Esophagus squamous epithelium (tissue), 5 donors: ENCODE measurements at places on chromosomes 2 and 18.

DNA sequence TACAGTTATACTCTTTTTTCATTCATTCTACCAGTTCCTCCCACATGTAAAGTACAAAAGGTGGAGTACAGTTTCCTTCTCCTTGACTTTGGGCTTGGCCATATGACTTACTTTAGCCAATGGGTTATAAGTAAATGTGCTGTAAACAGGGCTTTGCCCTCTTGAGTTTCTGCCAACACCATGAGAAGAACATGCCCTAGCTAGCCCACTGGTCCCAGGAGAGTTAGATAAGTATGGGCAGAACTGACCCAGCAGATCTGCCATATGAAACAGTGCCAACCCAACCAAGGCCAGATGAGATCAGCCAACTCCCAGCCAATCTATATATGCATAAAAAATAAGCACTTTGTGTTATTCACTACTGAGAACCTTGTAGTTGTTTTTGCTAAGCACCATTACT lies 25.5 kb downstream of the ZC3H8 start:
- no peak overlapping the region for H3K27ac ChIP-seq
- DNase-seq, result no peak
- H3K4me3 ChIP-seq, result no peak overlapping the region
- H3K27me3 ChIP-seq, result no peaks in the 10 kb centered on the region
- H3K4me1 ChIP-seq, result no peaks in the 10 kb centered on the region

- H3K27ac ChIP-seq, result no peak overlapping the region
- DNase-seq, result no peak
- no peaks in the 10 kb centered on the region for H3K36me3 ChIP-seq
- no peaks in the 10 kb centered on the region for H3K27me3 ChIP-seq
- H3K4me3 ChIP-seq, result no peak overlapping the region
Measured at GRCh38 chr2:30301551-30301950, 70.2 kb downstream of the LBH start.

- H3K4me1 ChIP-seq, result no peaks in the 10 kb centered on the region
- H3K36me3 ChIP-seq, result no peaks in the 10 kb centered on the region
- no peak overlapping the region for H3K4me3 ChIP-seq
- no peak overlapping the region for H3K27ac ChIP-seq
- H3K27me3 ChIP-seq, result no peaks in the 10 kb centered on the region
Measured at GRCh38 chr2:22076454-22076853, 952.7 kb downstream of the TDRD15 start.

DNA sequence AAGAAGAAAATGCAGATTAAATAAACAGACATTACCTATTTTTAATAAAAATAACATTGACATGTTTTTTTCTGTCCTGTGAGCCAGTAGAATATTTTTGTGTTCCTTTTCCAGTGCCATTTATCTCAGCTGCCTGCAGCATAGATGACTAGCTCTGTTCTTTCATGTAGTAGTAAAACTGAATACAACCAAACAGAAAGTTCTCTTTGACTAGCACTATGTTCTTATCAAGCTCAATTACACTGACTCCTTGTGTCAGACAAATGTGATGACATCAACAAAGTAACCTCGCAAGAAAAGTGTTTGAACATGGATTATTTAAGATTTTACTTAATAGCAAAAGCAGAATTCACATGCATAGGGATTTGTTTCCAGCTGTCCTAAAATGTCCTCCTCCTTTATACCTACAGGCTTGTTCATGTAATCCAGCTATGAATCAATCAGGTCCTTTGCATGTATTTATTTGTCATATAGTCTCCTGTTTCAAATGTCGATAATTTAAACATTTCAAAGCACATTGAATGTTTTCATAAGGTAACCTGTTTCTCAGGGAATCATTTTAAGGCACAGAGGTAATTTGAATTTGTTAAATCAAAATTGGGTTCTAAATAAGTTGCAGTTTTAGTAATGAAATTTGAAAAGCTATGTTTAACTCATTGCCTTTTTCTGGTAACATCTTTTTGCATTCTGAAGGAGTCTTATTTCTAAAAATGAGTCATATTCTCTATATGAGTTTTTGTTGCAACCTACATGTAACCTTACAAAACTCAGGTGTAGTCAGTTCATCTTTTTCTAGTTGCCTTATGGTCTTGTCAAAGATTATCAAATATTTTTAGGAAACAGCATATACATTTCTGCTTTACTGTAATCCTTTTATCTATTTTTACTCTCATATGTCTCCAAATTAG lies 215.3 kb upstream of the GULP1 start:
- no peaks in the 10 kb centered on the region for H3K36me3 ChIP-seq
- no peak overlapping the region for H3K4me3 ChIP-seq
- no peak for DNase-seq
- no peaks in the 10 kb centered on the region for H3K27me3 ChIP-seq
- H3K27ac ChIP-seq, result no peak overlapping the region
- H3K4me1 ChIP-seq, result no peaks in the 10 kb centered on the region

DNA sequence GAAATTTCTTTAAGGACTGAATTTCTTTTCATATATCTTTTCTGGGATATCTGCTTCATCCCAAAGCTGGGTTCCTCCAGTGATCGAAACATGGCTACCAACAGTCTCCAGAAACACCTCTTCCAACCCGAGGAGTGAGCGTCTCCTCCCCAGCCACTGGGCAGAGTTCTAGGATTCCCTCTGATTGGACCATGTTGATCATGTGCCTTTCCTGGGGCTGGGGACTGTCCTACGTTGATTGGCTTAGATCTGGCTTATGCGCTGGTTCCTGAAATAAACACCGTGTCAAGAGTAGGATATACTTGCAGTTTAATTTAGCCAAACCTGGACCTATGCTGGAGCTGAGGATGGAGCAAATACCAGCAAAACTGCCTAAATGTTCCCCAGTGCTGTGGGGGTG lies 55.5 kb upstream of the SLC16A14 start:
- H3K27ac ChIP-seq, result no peak overlapping the region
- H3K4me1 ChIP-seq, result peaks cover 26% of the 10 kb centered on the region

DNA sequence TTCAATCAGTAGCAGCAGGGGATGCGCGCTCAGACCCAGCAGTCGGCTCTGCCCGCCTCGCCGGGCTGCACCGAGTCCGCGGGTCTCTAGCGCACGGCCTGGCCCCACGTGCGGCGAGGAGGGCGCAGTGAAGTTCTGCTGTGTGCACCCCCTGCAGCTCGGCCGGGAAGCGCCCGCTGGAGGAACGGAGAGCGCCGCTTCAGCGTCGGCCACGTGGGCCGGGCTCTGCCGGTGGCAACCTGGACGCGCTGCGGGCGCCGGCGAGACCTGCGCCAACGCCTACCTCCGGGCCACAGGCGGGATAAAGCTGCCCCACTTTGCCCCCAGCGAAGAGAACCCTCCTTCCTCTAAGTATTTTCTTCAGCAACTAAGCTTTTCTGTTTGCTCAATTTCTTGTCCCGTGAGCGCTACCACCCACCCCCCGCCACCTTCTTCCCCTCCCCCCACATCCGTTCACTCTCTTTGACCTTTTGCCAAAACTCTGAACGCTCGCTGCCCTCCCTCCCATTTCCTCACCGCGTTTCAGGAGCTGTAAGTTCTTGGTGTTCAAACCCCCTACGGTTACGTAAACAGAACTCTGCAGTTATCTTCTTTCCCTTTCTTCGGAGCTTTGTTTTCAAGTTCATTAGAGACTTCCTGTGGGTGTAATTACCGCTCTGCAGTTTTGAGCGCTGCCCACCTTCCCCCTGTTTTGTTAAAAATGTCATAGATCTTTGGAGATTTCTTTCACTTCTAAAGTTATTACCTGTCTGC lies 42.6 kb upstream of the EDAR start:
- peak overlapping the region; percentile 46 for H3K4me3 ChIP-seq
- peaks cover 6% of the 10 kb centered on the region for H3K4me1 ChIP-seq
- H3K27ac ChIP-seq, result peak overlapping the region; percentile 9
- H3K27me3 ChIP-seq, result no peaks in the 10 kb centered on the region
- DNase-seq, result no peak
- H3K36me3 ChIP-seq, result no peaks in the 10 kb centered on the region

DNA sequence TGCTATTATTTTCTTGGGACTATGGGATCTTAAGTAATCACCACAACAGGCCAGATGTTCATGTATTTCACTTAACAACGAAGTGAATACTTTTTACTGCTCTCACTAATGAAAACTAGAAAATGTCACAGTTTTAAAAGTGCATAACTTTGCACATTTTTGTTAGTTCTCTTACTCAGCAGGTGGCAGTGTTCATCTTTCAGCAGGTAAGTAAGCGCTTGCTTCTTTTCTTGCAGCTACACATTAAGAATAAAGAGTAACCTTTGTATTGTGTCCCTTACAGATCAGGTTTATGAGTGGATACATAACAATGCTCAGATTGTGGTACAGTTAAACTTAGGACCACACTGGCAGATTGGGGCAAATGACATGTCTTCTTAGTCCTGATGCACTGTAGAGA lies 61.0 kb downstream of the DAW1 start:
- DNase-seq, result no peak
- H3K4me3 ChIP-seq, result no peak overlapping the region
- no peaks in the 10 kb centered on the region for H3K36me3 ChIP-seq
- H3K27ac ChIP-seq, result no peak overlapping the region

DNA sequence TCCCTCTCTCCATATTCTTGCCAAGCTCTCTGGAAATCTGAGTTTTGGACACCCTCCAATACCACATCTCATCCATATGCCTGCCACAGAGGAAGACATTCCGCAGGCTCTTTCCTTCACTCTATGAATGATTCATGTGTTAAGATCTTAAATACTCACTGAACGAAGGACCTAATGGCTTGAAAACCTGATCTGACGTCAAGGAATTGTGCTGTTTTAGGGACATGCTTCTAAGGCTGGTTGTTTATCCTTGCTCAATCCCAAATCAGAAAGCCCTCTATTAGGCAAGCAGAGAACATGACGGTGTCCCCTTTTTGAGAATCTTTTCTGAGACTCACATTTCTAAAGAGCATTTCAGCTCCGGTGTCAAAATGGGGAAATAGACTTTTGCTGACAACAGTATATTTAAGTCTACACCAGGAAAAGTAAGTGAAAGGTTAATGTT lies 83.7 kb upstream of the GALNT5 start:
- peak overlapping the region; percentile 76 for H3K27ac ChIP-seq
- DNase-seq, result no peak
- H3K4me3 ChIP-seq, result no peak overlapping the region
- no peaks in the 10 kb centered on the region for H3K36me3 ChIP-seq
- H3K4me1 ChIP-seq, result peaks cover 15% of the 10 kb centered on the region
- H3K27me3 ChIP-seq, result no peaks in the 10 kb centered on the region

DNA sequence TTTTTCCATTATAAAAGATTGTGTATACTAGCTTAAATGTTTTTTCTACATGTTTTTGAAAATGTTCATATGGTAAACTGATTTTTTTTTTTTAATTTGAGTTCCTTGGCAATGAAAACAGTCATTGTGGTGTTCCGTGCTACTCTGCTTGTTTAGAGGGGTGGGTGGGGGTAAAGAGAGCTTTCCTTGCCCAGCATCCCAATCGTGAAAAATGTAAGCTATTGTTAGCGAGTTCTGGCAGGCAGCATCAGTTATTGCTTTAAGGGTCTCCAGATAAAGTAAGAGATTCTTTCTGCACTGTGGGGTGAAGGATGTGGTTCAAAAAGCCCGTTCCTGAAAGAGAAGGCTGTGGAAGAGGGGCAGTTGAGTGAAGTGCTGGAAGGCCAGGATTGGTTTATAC lies 118.4 kb downstream of the TANC1 start:
- peaks cover 27% of the 10 kb centered on the region for H3K4me1 ChIP-seq
- DNase-seq, result no peak
- H3K27ac ChIP-seq, result no peak overlapping the region

- H3K27me3 ChIP-seq, result no peaks in the 10 kb centered on the region
- H3K27ac ChIP-seq, result no peak overlapping the region
- no peak for DNase-seq
- H3K36me3 ChIP-seq, result no peaks in the 10 kb centered on the region
Measured at GRCh38 chr2:128626760-128627511, 308.3 kb upstream of the HS6ST1 start.

- H3K36me3 ChIP-seq, result no peaks in the 10 kb centered on the region
- H3K27ac ChIP-seq, result no peak overlapping the region
- H3K4me3 ChIP-seq, result no peak overlapping the region
- no peak for DNase-seq
Measured at GRCh38 chr18:28823506-28824182, 646.7 kb upstream of the CDH2 start.

- no peak overlapping the region for H3K4me3 ChIP-seq
- no peaks in the 10 kb centered on the region for H3K4me1 ChIP-seq
- H3K27ac ChIP-seq, result no peak overlapping the region
- H3K27me3 ChIP-seq, result no peaks in the 10 kb centered on the region
- no peaks in the 10 kb centered on the region for H3K36me3 ChIP-seq
- DNase-seq, result no peak
Measured at GRCh38 chr2:108189316-108189715, 50.5 kb upstream of the SULT1C3 start.

DNA sequence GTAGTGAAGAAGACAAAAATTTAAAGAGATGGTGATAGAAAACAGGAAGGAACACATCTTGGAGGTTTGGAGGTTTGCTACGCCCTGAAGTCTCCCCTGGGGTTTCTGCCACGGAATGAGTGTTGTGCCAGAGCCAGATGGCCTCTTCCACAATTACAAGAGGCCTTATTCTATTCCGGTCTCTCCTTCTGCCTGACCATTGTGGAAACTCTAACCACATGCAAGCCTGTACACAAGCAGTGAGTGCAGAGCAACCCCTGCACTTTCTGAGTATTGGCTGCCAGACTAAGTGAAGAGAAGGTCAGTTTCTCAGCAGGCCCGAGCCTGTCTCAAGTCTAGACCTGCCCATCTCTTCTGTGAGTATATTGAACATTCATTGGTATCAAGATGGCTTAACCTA lies 22.7 kb upstream of the MYO1B start:
- no peaks in the 10 kb centered on the region for H3K27me3 ChIP-seq
- no peak for DNase-seq
- H3K4me3 ChIP-seq, result no peak overlapping the region
- peaks cover 4% of the 10 kb centered on the region for H3K4me1 ChIP-seq
- H3K36me3 ChIP-seq, result no peaks in the 10 kb centered on the region

DNA sequence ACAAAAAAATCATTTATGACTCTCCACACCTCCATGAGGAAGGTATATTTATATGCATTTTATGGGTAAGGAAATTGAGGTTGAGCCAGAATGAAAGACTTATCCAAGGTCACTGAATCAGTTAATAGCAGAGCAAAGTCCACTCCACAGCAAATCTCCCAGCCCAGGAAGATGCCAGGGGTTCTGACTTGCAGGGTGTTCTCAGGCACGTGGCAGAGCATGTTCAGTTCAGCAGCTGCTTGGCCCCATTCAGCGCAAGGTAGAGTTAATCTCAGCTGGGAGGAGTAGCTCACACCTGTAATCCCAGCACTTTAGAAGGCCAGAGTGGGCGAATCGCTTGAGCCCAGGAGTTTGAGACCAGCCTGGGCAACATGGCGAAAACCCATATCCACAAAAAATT lies 17.8 kb upstream of the DGKD start:
- no peak overlapping the region for H3K4me3 ChIP-seq
- H3K27me3 ChIP-seq, result no peaks in the 10 kb centered on the region
- H3K27ac ChIP-seq, result no peak overlapping the region
- no peak for DNase-seq
- H3K4me1 ChIP-seq, result peaks cover 5% of the 10 kb centered on the region
- no peaks in the 10 kb centered on the region for H3K36me3 ChIP-seq

DNA sequence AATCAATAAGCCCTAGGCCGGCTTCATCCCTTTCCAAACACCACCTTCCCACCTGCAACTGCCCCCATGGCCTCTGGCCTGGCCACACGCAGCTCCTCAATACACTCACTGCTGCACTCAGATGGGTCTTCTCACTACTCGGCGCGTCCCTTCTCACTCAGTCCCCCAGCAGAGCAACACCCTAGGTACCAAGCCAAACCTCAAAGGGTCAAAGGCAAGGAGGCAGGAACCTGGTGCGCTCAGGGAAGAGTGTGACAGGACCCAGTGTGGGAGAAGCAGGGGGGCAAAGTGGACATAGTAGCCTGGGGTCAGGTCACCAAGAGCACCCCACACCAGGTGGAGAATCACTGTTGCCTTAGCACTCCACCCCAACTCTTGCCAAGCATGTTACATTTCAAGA lies 90.6 kb downstream of the TTC32 start:
- H3K4me1 ChIP-seq, result no peaks in the 10 kb centered on the region
- no peaks in the 10 kb centered on the region for H3K27me3 ChIP-seq
- no peak for DNase-seq
